Activated CD8-positive, alpha-beta memory T cell treated with anti-CD3 and anti-CD28 coated beads for 1 hour (primary cell): ENCODE measurements at places on chromosomes 3 and 15.

GRCh38 chr3:77529522-77529921, 489.6 kb downstream of the ROBO2 start:
- no peak for DNase-seq

DNA sequence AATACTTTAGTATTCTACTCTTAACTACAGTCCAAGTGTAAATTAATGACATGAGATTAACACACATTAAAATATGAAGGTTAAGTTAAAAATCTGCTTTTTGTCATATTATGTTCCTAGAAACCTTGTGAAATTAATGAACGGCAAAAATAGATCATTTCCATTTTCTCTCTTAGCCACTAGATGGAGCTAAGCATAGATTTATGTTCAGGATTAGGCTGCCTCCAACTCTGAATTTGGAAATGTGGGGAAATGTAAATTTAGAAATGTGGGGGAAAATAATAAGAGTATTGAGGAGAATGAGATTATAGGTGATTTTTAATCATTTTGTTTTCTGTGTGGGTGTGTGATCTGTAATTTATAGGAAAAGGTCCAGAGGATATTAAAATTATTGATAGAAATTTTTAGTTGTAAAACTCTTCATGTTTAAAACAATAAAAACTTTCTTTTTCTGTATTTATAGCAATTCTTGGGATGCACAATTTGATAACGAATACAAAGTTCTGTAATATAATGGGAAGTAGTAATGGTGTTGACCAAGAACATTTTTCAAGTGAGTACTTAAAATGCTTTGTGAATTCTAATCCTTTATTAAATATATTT, 59.2 kb downstream of the TMOD3 start:
- DNase-seq = no peak

- no peak for DNase-seq
Measured at GRCh38 chr3:66107855-66108254, 69.1 kb upstream of the MAGI1 start.

- DNase-seq = peak; percentile 8
Measured at GRCh38 chr3:156483961-156484787, 70.7 kb downstream of the SSR3 start.

DNA sequence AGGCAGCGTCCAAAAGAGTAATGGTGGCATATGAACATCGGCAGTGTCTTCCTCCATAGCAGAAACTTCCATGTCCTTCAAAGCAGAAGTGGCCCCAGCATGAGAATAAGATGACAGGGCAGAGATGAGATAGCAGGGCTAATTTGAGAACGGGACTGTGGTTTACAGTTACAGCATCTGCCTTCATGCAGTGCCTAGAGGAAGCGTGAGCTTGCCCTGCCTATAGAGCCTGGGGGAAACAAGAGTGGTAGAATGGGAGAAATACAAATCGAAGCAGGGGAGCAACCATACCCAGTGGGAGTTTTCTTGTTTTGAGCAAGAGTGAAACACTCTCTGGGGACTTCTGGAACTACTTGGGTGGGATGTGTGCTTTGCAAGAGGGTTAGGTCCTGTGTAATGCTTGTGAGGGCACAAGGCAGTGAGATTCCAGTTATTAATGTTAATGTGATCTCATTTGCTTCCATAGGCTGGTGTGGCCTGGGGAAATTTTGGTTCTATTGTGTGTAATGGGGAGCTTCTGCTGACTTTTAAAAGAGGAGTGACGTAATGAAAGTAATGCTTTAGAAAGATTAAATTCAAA, 616.9 kb downstream of the ZIC1 start:
- DNase-seq = no peak

DNA sequence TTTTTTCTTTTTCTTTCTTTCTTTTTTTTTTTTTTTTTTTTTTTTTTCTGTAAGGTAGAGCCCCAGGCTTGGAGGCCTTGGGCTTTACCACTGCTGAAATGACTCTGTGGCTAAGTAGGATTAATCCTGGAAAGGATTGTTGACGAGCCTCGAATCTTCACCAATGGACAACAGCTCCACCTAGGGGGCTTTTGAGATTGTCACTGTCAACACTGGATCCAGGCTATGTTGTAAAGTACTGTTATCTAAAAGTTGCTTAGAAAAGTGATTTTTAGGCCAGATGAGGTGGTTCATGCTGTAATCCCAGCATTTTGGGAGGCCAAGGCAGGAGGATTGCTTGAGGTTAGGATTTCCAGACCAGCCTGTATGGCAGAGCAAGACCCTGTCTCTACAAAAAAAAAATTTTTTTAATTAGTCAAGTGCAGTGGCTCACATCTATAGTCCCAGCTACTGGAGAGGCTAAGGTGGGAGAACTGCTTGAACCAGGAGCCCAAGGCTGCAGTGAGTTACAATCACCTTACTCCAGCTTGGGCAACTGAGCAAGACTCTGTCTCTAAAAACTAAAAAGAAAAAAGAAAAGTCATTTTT, 41.6 kb downstream of the KLHL18 start:
- DNase-seq = peak; percentile 4
